ENCODE measurements at places on chromosomes 7 and 10.
A peak's percentile ranks its signal among the peaks of the same experiment; 100 is the strongest.

GRCh38 chr10:89563861-89564478, 28.6 kb upstream of the SLC16A12 start:
- peak; percentile 53 for DNase-seq

DNA sequence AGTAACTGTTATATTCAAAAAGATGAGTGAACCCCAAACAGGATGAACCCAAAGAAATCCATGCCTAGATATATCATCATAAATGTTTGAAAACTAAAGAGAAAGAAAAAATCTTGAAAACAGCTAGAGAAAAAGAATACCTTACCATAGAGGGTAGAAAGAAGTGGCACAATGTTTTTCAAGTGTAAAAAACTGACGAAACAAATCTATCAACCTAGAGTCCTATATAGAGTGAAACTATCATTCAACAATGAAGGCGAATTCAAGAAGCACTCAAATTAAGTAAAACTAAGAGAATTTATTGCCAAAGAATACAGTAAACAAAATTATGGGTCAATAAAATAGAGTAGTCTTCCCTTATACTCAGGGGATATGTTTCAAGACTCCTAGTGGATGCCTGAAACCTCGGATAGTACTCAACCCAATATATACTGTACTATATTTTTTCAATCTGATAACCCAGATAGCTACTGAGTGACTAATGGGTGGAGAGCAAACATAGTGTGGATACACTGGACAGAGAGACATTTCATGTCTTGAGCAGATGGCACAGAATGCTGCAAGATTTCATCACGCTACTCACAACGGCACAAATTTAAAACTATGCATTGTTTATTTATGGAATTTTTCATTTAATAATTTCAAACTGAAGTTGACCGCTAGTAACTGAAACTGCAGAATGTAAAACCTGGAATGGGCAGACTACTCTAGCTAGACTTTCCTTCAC, 52.6 kb upstream of the TMEM106B start:
- no peak for DNase-seq

GRCh38 chr10:22599048-22599561, 115.3 kb downstream of the PIP4K2A start:
- peak; percentile 62 for DNase-seq

- DNase-seq, result no peak
Measured at GRCh38 chr10:11425296-11425610, 186.2 kb downstream of the USP6NL start.
